GM04504 (cell line): ENCODE measurements at places on chromosomes 2 and 18.

DNA sequence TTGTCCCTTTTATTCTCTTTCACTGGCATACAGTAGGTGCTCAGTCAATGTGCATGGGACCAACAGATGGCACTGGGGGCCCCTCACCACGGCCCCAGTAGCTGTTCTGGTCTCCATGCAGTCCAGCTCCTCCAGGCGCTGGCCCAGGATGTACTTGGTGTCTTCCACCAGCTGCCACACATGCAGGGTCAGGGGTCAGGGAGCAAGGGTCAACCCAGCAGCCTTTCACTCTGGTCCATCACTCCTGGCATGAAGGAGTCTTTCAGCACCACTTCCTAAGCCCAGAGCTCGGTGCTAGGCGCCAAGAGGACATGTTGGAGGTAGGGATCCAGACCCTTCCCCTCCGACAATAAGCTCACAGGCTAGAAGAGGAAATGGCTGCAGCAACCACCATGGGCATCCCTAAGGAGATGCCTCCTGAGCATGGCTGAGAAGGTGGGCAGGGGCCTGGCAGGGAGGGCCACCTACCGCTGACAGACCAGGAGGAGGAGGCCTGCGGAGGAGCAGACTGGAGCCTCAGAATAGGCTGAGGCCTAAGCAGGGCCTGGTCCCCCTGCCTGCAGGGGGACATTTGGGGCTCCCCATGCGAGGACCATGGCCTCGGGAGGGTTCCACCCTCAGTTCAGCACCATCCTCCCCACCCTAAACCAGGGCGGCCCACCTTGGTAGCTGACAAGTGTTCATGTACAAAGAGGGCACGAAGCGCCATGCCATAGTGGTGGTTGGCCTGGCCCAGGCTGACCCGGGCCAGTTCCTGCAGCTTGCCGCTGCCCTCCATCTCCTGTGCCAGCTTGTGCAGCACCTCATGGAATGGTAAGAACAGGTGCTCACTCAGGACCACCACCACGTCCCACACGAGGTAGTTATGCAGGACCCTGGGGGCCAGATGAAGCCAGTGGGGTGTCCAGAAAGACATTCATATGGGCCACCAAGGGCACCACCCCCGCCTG lies 10.2 kb downstream of the ALPG start:
- DNase-seq: no peak

DNA sequence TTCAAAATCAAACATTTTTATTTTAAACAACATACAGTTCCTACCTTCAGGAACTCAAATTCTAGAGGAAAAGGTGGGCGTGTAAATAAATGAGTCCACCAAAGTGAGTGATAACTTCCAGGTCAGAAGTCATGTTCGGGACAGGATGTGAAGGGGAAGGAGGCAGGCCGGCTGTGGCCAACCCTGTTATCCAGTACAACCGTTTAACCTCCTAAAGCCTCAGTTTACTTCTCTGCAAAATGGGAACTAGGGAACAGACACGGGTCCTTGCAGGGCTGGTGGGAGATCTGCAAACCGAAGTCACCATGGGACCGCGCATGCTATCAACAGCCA lies 373 bp downstream of the EIPR1 start:
- DNase-seq: no peak

DNA sequence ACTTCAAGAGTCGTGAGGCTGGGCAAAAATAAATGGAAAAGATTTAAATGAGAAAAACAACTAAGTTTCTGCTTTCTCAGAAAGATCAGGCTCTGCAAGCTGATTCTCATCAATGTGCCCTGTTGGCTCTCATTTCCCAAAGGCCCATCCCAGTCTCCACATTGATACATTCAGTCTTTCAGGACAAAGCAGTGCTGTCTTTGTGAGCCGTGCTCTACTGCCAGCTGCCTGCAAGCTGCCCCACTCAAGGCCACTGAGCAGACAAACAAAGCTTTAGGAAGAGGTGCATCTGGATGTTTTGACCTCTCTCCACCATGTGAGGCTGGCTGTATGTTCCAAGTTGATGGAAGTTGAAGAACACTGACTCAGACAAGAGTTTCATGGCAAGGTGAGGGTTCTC lies 48.8 kb downstream of the FSHR start:
- no peak for DNase-seq

DNA sequence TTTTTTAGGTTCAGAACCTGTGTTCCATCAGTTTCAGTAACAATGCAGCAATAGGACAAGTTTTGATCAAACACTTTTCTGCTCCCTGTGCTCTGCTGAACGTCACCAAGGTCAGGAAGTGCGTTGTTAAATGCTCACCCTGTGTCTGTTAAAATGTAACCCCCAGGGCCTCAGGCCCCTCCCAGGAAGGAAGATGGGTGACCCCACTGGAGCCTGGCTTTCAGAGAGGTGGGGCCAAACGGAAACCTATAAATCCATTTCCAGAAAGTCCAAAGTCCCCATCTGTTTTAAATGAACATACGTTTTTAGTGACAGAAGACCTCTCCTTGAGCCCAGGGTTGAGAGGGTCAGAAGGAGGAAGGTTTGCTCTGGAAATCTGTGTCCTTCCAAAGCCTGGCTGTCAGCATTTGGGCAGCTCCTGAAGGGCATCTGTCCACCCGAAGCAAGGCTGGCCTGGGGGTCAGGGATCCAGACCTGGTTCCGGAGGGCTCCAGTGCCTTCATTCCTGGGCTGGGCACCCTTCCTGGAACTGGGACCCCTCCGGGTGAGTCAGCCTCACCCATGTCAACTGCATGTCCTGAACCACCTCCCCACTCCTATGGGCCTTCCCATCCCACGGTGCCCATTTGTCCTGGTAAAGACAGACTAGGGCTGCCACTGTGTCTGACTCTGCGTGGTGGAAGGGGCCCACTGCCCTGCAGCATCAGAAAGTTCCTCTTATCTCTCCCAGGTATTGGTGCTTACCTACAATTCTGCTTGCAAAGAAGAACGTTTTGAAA lies 117.4 kb upstream of the COPS8 start:
- no peak for DNase-seq

GRCh38 chr2:69827796-69828540 lies 1.5 kb upstream of the GMCL1 start:
- DNase-seq: no peak

GRCh38 chr2:122341007-122341406 lies 585.6 kb downstream of the TSN start:
- no peak for DNase-seq
